ENCODE measurements at places on chromosomes 13 and 19. TPM values are rescaled to one million over a fixed set of nuclear protein-coding genes. Genes with fewer than 3 reads are reported as not detected.

DNA sequence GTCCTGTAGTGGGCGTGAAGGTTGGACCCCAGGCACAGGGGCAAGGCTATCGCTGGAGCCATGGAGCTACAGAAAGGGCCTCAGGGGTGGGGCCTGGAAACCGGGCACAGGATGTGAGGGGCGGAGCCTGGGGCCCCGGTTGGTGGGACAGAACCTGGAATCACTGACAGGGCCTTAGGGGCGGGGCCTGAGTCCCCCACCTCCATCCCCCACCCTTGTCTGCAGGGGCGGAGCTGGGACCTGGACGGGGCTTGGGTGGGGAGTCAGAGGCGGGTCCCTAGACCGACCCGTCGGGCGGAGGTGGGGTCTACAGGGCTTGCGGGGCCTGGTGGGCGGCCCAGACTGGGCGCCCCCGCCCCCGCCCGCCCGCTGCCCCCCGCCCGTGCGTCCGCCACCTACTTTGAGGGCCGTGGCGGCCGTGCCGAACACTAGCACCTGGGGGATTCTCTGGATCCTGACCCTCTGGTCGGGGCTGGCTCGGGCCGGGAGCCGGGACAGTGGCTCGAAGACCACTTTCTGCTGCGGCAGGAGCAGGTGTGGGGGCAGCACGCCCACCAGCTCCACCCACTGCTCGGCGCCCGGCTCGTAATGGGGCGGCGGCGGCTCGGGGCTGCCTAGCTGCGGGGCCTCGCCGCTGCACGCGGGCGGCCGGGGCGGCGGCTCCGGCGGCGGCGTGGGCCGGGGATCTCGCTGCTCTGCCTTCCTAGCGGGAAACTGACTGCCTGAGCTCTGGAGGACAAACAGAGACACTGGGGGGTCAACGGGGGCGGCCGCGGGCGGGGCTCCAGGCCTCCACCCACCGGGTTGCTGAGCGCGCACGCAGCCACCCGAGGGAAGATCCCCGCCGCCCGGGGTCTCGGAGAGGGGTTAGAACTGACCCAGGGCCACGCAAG lies 26.3 kb downstream of the DCAF15 start:
- DNase-seq: peak; percentile 80

- DNase-seq: no peak
Measured at GRCh38 chr13:59299584-59299983, 864.1 kb downstream of the DIAPH3 start.

DNA sequence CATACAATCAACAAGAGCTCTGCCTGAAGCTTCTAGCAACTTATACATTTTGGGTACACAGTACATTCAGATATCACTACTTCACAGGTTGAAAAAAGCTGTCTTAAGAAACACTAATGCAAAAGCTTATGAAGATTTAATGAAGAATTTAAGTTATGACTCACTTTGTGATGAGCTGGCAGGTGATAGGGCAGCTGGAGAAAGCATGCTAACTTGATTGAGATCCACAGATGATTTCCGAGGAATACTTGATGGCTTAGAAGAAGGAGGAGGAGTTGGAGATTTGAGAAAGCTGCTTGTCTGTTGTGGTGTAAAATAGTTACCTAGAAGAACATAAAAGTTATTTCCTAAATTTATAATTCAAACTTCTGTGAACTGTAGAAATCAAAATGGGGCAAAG lies 23.3 kb downstream of the EXOSC8 start:
- no peak for DNase-seq

- DNase-seq: no peak
Measured at GRCh38 chr19:49758292-49758691, 4.8 kb downstream of the TSKS start.

DNA sequence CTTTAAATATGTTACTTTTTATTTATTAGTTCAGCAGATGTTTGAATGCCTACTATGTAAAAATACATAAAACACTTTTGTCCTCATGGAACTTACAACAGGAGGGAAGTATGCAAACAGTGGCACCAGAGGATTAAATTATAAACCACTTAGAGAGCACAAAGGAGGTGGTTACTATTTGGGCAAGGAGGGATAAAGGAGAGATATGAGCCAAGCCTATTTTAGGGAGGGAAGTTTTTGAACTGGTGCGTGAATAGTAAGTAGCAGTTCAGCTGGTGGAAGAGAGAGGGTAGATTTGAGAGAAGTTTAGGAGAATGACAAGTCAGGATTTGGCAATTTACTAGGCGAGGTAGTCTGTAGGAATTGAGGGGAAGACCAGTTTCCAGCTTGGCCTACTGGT lies 8.6 kb downstream of the AKAP11 start:
- no peak for DNase-seq

The CEACAM1 gene
- polyA plus RNA-seq: 4.7 TPM
